Activated T-cell treated with anti-CD3 and anti-CD28 coated beads, Interleukin-2, amount 50 U/mL, for 48 hours (primary cell): ENCODE measurements at places on chromosomes 12 and 14.

- no peak for DNase-seq
Measured at GRCh38 chr12:11904124-11904523, 166.6 kb upstream of the BCL2L14 start.

GRCh38 chr14:75822522-75823141 is 159.2 kb downstream of the TGFB3 start:
- DNase-seq, result no peak

DNA sequence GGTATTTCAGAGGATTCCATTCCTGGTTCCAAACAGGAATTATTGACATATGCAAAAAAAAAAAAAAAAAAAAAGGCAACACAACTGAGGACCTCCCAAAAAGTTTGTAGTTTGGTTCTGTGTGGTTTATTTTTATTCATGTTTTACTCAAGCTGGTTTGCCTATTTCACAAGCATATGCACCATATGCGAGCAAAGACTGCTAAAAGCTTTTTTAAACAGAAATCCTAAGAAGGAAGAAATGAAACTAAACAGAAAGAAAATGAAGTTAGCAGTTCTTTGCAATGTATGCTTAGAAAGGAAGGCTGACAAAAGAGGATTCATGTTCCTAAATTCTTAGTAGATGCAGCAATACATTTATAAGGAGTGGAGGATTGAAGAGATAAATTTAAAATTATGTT is 487.6 kb upstream of the FLRT2 start:
- no peak for DNase-seq

- DNase-seq, result no peak
Measured at GRCh38 chr14:75120541-75121291, 6.1 kb downstream of the NEK9 start.

- DNase-seq, result peak; percentile 57
Measured at GRCh38 chr14:22070119-22070982, 396.7 kb upstream of the OR4E1 start.

DNA sequence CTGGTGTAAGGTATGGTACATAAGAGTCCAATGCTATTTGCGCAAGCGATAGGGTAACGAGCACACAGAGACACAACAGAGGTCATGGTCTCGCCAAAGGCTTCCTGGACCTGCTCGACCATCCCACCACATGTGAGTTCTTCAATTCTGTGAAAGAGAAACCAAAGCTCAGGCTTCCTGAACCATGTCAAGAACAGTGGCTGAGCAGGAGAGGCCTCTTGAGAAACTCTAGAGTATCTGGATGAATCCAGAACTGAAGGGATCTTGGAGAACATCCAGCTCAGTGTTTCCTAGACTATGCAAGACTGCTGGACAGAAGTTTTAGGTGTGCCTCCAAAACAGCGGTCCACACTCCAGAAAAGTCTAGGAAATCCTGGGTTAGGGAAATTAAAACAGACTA is 114.5 kb downstream of the TRAFD1 start:
- DNase-seq, result no peak

DNA sequence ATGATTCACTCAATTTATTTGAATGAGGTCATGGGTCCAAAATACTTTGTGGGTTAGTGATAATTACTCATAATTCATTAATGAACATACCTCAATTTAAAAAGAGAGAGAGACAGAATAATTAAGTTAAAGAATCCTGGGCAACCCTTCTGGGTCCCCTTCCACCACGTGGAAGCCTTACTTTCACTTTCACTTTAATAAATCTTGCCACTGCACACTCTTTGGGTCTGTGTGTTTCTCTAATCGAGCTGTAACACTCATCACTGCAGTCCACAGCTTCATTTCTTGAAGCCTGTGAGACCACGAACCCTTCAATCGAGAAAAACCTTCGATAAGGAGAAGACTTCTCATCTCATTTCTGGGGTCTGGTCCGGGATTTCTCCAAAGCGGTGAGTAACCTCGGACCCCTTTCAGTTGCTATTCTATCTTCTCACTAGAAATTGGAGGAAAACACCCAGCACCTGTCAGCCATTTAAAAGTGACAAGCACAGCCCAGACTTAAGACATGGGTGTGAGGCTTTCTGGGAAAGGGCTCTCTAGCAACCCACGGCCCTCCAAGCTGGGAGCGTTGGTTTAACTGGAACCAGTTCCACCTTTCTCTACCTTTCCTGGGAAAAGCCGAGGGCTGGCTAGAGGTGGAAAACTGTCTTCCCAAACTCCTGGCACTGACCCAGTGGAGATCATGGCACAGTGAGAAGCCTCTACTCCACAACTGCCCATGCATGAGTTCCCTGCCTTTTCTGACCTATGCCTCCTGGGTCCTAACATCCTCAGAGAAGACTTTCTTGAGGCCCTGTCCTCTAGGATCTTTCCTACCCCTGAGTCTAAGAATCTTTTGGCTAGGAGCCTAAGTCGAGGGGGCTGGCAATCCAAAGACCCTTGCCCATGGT is 148.8 kb upstream of the ATF7IP start:
- no peak for DNase-seq

DNA sequence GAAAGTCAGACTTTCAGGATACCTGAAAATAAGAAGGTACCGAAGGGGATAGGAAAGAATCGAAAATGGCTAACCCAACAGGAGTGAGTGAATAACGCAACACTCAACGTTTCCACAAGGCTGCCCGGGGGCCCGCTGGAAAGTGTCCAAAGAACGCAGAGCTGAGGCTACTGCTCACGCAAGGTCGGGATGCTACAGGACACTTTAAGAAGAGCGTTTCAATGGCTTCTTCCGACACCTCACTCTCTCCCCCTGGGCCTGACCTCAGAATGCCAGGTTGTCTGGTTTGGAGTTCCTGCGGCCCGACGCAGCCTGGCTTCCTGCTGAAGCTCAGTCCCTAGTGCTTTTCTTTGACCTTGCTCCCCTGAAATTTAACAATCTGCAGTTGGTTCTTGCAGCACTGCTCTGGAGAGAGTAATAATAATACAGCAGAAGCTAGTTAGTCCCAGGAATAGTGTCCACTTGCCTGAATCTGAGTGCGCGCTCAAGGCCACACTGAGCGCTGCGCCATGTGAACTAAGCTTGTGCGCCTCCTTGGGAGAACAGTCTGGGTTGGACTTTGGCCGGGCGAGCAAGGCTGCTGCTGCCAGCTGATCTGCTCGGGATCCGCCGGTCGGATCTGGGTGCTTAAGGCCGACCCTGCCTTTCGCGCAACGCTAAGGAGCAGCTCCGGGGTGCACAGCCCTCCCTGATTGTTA is 2.0 kb upstream of the ALX1 start:
- DNase-seq, result no peak

GRCh38 chr14:65414961-65415589 is 2.5 kb downstream of the FUT8 start:
- DNase-seq, result no peak

- DNase-seq, result no peak
Measured at GRCh38 chr12:96866801-96867590, 40.1 kb upstream of the NEDD1 start.

DNA sequence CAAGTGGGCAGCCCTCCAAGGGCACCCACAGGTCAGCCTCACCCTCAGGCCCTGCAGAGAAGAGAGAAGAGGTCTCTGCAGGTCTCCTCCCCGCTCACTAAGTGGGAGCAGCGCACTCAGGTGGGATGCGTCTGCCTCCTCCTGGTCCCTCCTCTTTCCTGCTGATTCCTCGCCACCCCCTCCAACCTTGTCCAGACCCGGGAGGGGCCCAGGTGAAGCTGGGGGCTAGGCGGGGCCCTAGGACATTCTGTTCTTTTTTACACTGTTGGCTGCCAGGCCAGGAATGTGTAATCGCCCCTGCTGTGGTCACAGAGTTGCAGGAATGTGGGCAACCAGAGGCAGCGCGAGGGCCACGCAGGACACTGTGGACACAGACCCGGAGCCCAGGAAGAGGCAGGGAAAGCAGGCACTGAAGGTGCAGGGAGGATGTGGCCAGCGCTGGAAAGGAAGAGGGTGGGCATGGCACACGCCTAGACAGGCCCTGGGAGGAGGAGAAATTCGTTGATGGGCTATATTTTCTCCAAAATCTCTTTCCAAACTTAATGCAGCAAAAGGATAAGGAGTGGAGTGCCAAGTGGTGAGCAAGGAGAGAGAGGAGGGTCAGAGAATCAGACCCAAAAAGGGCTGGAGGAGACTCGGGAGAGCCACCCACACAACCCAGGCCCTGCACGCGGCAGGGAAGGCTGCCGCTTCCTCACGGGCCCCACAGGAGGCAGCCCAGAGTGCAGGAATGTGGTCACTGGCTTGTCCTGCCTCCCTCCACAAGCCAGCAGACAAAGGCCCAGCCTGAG is 911 bp upstream of the SCNN1A start:
- DNase-seq, result no peak

- no peak for DNase-seq
Measured at GRCh38 chr14:103132381-103133209, 9.3 kb downstream of the TNFAIP2 start.

- no peak for DNase-seq
Measured at GRCh38 chr14:59679872-59680271, 103.3 kb upstream of the CCDC175 start.
